Fibroblast of villous mesenchyme (primary cell): ENCODE measurements at places on chromosomes 4 and X. TPM values are rescaled to one million over a fixed set of nuclear protein-coding genes. Genes with fewer than 3 reads are reported as not detected.

- peak; percentile 3 for DNase-seq
Measured at GRCh38 chr4:75385106-75385505, 129.1 kb downstream of the RCHY1 start.

DNA sequence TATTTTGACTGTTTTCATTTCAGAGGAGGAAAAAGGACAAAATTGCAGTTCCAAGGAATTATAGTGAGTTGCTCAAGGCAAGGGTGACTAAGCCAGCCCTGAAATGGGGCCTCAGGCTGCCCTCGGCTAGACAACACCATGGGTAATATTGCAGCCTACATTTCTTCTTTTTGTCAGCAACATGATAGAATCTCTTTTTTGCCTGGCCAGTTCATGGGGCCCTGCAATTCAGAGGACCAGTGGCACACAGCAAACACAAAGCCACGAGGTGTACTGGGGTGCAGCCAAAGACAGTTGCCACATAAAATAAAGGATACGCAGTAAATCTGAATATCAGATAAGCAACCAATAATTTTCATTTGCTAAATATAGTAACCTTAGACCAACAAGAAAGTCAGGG is 41.8 kb downstream of the RBM47 start:
- peak; percentile 70 for DNase-seq

GRCh38 chr4:16056681-16057385 is 27.0 kb downstream of the PROM1 start:
- DNase-seq = no peak

DNA sequence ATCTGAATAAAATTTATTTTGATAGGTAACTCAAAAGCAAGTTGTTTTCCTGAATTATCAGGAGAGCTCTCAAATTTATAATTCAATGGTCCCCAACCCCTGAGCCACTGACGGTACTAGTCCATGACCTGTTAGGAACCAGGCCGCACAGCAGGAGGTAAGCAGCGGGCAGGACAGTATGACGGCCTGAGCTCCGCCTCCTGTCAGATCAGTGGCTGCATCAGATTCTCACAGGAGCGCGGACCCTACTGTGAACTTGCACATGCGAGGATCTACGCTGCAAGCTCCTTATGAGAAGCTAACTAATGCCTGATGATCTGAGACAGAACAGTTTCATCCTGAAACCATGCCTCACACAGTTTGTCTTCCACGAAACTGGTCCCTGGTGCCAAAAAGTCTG is 37.9 kb upstream of the SEC24B start:
- DNase-seq = no peak

DNA sequence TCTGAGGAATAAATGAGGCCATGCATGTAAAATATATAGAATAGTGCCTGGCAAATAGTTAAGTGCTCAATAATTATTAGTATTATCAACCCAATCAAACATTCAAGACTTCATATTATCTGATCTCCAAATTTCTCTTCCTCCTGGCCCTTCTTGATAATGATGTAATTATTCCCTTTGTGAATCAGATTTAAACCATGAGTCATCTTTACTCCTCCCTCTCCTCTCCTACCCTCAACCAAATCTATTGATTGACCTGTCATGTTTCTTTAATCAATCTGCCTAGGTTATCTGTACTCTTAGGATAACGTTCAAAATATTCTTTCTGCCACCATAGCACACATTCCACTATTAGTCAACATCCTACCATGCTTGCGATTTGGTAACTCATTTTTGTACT is 129.8 kb upstream of the NAP1L5 start:
- DNase-seq = no peak

DNA sequence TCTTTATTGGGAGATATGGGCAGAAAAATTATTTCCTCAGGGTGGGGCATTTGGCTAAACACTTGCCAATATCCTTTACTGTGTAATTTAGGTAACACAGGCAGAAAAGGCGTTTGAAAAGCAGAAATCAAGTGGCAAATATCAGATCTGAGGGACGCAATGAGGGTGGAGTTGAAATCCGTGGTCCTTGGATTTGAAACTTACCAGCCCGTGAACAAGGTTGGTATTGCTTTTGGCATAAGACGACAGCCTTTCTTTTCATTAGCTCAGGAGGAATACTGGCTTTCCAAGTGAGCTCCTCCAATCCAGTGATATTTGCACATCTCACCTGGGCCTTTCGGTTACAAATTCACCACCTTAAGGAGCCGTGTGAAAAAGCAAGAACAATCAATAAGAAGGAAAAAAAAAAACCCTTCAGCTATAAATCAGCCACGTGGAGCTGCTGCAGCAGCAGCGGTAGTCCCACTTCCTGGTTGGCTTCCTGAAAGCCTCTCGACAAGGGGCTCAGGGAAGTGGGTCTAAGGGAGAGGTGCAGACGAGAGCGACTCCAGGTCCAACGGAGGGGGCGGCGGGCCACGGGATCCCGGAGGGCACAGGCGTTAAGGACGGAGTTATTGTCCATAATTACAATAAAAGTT is 734 bp upstream of the GALNT7 start:
- DNase-seq = no peak

- no peak for DNase-seq
Measured at GRCh38 chr4:10737337-10737736, 52.8 kb upstream of the CLNK start.

The SOX3 gene
- not detected in 2 replicates for total RNA-seq

The DACH2 gene
- total RNA-seq = under 0.01 and 0.32 TPM in 2 replicates

The CNKSR2 gene
- total RNA-seq = 1.9 and 4.7 TPM in 2 replicates

GRCh38 chr4:124803641-124804040 is 91.1 kb upstream of the ANKRD50 start:
- DNase-seq = no peak

The ATP1B4 gene
- not detected in 2 replicates for total RNA-seq

DNA sequence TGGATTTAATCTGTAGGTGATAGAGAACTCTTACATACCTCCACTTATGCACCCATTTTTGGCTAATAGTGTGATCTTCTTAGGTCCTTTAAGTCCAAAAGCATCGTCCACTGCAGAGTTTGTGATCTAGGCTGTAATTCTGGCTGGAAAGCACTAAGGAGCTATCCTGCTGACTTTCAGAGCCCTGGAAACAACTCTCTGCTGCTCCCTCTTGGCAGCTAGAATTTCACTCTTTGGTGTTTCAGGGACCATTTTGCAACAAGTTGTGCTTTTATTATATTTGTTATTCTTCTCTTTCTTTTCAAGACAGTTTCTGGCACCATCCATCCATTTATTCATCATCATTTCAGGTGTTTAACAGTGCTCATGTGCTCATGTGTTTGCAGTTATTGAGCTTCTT is 130.0 kb downstream of the RBM46 start:
- peak; percentile 8 for DNase-seq

DNA sequence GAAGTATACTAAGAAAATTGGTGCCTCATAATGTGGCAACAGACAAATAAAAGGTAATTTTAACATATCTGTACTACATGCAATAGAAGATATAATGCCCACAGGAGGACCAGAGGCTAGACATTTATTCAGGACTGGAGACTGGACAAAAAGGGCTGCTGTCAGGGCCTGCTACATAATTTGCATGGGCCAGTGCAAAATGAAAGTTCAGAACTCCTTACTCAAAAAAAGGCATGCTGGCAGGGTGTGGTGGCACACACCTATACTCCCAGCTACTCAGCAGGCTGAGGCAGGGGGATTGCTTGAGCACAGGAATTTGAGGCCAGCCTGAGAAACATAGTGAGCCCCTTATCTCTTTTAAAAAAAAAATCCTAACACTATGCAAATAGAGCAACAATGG is 12.4 kb upstream of the MAOA start:
- DNase-seq = no peak

DNA sequence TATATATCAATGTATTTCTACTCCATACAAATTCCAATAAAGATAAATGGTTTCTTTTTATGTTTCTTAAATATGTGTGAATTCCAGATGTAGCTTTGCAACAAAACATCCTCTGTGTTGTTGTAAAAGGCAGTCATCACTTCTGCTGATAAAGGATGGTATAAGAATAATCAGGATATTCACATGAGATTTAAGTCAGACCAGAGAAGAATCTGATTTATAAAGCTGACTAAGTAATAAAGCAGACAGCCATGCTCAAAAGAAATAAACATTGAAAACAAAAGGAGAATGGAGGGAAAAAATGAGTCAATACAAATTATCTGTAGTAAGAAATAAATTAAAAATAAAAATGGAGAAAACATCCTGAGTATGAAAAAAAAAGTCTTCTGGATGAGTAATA is 27.0 kb upstream of the SLC7A11 start:
- no peak for DNase-seq
